ENCODE measurements at places on chromosomes 16 and 17.

DNA sequence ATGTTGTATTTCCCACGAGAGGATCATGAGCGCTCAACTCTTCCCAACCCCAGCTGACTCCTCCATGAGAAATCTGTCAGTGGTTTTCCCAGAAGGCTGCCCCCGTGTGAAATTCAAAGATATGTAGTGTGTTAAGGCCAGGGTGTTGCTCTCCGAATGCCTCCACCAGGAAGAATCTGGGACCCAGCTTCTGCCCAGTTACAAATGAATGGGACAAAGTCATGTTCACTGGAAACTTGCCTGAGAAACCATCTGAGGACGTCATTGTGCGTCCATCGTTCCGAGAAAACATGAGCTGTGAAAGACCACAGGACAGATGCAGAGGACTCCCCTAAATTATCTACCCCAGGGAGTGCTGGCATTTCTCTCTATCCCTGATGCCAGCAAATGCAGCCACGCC is 86.0 kb downstream of the AIPL1 start:
- DNase-seq = no peak

- peak; percentile 11 for DNase-seq
Observed at GRCh38 chr16:75293772-75294171, 42.3 kb upstream of the BCAR1 start.

- no peak for DNase-seq
Observed at GRCh38 chr16:69918241-69918640, 32.9 kb upstream of the CLEC18A start.

GRCh38 chr17:49576088-49576916 is 631 bp downstream of the NXPH3 start:
- DNase-seq = peak; percentile 39
